IMR-90 (cell line): ENCODE measurements at places on chromosomes 2 and 18. TPM values are rescaled to one million over a fixed set of nuclear protein-coding genes. Genes with fewer than 3 reads are reported as not detected.

DNA sequence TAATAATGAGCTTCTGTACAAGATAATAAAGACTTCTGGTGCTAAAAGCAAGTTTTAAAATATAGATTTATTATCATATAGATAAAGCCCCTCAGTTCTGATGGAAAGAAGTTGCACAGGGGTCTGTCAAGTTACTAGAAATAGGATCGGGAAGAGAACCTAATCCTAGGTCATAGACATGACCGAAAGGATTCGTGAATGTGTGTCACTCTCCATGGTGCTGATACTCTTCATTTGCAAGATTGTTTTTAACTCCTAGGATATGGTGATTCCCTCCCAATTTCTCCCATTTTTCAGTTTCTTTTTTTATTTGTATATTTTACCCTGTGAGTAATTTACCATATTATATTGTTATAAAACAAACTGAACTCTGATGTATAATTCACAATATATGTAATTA is 58.9 kb upstream of the CTNNA2 start:
- DNase-seq: no peak

GRCh38 chr2:227503433-227504406 is 31.8 kb downstream of the AGFG1 start:
- peak; percentile 57 for DNase-seq

- peak; percentile 85 for DNase-seq
These were observed 208.2 kb upstream of the ARL4C start for GRCh38 chr2:234705108-234705507.

The C2orf15 gene
- polyA plus RNA-seq: not detected in 2 replicates

The ALLC gene
- not detected in 2 replicates for polyA plus RNA-seq

- no peak for DNase-seq
These were observed 6.1 kb upstream of the OTOF start for GRCh38 chr2:26483957-26484565.

The IL1F10 gene
- not detected in 2 replicates for polyA plus RNA-seq

The NOP58 gene
- 37.6 and 54.0 TPM in 2 replicates for polyA plus RNA-seq

DNA sequence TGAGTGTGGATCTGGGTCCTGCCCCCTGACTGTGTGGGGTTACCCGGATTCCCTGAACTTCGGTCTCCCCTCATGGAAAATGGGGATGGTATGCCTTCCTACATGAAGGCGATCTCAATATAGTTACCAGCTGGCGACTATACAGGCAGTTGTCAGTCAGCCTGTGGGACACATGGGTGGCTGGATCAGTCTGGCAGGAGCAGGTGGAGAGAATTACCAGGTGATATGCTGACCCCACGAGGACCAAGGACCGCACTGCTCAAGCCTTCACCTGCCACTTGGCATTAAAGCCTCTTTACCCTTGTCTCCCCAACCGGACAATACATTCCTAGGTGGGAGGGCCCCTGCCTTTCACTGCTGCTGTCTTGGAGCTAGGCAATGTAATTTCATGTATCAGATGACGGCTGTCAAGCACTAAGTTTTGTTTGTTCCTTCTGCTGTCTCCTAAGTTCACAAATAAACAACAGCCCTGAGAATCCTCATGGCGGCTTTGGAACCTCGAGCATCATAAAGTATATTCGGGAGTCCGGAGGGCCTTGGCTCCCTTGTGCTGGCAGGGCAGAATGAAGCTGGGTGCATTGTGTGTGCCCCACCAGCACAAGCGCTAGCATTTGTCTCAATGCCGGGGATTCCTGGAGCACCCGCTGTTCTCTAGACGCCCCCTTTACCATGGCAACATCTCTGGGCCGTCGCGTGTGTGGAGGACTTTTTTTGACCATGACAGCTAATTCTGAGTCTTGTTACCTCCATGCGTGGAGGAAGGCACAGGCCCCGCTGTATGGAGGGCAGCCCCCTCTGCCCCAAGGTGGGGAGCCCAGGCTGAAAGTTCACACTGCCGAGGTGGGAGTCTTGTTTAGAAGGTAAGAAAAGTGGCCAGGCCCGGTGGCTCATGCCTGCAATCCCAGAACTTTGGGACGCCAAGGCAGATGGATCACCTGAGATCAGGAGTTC is 48.6 kb downstream of the PDCL3 start:
- DNase-seq: no peak

GRCh38 chr18:52536039-52536438 is 196.0 kb downstream of the DCC start:
- no peak for DNase-seq

The LBX2 gene
- polyA plus RNA-seq: 0.62 and 0.66 TPM in 2 replicates

- no peak for DNase-seq
These were observed 68.7 kb upstream of the PSMD14 start for GRCh38 chr2:161239326-161240109.

DNA sequence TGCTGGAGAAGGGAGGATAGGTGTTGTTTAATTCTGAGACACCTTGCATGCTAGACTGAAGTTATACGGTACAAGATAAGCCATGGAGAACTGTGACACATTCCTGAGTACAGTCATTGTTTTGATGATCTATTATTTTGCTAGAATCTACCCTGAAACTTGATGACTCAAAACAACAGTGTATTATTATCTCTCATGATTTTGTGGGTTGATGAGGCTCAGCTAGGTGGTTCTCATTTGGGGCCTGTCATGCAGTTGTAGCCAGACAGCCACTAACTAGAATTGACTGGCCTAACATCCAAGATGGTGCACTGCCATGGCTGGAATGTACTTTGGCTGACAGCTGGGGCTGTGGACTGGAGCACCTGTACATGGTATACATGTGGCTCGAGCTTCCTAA is 5.4 kb upstream of the IL1R1 start:
- no peak for DNase-seq

DNA sequence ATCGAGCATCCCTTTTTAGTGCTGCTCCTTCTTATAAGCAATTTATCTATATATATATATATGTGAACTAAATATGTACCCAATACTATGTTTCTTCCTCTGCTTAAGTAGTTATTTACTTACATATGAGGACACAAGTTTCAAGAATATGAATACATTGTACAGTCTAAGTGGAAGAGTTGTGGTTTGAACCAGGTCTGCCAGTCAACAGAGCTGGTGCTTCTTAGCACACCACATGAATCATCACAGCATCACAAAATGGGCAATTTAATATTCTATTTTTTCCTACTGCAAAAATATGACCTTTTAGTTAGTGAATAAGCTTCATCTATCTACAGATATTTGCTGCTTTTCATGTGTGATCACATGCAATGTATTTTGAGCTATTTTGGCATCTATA is 64.4 kb upstream of the SPAG16 start:
- peak; percentile 23 for DNase-seq

The ATP6V1C2 gene
- polyA plus RNA-seq: 0.04 TPM in 1 of 2 replicates, not detected in the other

- peak; percentile 55 for DNase-seq
These were observed 53.1 kb downstream of the FIGN start for GRCh38 chr2:163682695-163683094.

DNA sequence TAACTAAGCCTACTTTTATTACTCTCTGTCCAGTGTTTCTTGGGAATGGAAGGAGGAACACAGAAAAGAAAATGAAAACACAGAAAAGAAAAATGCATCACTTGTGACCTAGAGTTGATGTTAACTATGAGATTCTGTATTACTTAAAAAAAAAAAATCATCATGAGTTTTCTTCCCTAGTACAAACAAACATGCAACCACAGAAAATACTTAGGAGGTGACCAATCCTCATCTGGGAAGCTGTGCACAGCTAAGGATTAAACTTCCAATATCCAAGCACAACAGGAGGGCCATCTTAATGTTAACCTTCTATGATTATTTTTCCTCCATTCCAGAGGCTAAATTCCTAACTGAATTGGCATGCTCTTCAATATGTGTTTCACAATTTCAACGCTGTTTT is 1140.4 kb downstream of the LRP1B start:
- DNase-seq: peak; percentile 94

DNA sequence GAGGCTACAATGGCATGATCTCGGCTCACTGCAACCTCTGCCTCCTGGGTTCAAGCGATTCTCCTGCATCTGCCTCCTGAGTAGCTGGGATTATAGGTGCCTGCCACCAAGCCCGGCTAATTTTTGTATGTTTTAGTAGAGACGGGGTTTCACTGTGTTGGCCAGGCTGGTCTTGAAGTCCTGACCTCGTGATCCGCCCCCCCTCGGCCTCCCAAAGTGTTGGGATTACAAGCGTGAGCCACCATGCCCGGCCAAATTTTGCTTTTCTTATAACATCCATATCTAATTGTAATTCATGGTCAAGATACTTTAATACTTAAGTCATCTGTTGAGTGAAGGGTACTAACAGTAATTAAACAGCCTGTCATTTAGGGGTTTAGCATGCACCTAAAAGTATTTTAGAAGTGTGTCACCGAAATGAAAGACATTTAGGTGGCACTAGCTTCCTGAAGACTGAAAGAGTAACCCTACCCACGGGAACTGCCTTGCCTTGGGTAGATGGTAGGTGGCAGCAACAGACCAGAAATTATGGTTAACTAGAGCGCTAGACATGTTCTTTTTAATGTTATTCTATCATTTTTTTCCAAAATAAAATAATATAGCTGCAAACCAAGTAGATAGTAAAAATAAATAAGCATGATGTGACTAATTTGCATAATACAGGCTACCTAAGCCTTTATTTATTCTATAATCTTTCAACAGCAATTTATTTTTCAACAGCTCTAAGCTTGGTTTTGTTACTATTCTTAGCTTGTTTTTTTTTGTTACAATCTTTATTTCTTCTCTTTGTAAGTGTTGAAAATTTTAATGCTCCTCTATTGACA is 8.6 kb upstream of the ACYP2 start:
- DNase-seq: peak; percentile 66

DNA sequence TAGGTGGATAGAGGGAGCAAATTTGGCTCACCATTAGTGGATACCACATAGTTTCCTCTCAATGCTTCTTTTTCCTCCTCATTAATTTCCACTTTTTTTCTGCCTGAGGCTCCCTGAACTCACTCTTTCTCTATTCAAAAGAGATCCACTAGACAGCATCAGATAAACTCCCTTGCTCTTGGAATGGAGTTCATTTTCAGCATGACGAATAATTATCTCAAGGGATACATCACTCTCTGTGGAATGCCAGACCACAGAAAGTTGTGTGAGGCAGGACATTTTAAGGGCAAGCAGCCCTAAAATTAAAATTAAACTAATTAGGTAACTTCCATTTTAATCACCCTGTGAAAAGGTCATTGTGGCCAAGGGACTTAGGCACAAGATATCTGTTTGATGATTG is 1920.1 kb upstream of the CELF4 start:
- DNase-seq: peak; percentile 9

The RRM2 gene
- polyA plus RNA-seq: 68.5 and 112 TPM in 2 replicates

DNA sequence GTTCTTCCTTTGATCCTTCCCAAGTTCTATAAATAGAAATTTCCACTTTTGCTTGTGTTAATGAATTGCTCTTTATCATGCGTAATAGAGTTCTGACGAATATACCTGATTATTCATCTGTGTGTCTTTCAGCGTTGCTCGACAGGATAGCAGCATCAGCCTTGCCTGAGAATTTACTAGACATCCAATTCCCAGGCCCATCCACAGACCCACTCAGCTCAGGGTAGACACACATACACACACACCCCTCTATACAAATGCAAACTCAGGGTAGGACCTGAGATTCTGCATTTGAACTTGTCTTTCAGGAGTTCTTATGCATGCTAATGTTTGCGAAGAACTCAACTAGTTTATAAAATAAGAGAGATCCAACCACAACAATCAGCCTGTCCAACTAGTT is 343.4 kb upstream of the GYPC start:
- no peak for DNase-seq

The GBX2 gene
- 0.10 TPM in 1 of 2 replicates, not detected in the other for polyA plus RNA-seq

DNA sequence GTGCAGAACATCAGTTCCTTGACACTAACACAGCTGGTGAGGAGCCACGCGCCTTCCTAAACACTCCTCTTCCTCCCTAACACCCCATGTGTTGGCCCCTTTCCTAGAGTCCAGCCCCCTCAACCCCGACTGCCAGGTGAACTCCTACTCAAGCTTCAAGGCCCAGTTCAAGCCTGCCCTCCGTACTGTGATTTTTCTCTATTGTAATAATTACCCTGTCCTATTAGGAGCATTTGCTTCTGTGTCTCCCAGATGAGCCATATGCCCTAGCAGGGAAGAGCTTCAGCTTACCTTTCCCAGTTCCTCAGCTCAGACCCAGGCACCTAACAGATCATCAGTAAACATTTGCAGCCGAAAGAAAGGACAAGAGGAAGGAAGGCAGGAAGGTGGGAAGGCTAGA is 130.6 kb upstream of the SALL3 start:
- no peak for DNase-seq

DNA sequence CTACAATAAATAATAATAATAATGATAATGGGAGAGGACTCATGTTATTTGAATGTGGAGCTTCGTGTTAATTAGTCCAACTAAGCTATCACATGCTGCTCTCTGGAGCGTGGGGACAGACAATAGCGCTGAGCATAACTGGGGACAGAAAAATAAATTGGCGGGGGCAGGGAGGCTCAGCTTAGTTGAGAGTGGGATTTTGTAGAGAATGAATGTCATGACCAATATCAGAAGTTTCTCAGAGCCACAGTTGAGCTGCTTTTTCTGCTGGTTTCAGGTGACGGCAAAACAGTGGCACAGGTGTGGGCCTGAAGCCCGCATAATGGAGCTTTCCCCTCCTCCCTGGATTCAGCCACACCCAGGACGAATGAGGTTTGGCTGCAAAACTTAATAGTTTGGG is 111.1 kb upstream of the CAB39 start:
- DNase-seq: no peak

The SAG gene
- not detected in 2 replicates for polyA plus RNA-seq

- DNase-seq: no peak
These were observed 740.4 kb upstream of the CELF4 start for GRCh38 chr18:38305961-38306360.

DNA sequence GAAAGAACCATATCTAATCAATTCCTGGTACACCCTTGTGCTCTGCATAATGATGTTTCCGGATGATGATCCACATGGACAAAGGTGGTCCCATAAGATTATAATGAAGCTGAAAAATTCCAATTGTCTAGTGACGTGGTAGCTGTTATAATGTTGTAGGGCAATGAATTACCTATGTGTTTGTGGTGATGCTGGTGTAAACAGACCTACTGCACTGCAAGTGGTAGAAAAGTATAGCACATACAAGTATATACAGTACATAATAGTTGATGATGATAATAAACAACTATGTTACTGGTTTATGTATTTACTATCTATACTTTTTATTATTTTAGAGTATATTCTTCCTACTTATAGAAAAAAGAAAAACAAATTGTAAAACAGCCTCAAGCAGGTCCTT is 8.4 kb downstream of the DGKD start:
- no peak for DNase-seq

GRCh38 chr18:35075132-35075531 is 33.9 kb downstream of the MAPRE2 start:
- no peak for DNase-seq

The TTC31 gene
- 18.8 and 20.5 TPM in 2 replicates for polyA plus RNA-seq

DNA sequence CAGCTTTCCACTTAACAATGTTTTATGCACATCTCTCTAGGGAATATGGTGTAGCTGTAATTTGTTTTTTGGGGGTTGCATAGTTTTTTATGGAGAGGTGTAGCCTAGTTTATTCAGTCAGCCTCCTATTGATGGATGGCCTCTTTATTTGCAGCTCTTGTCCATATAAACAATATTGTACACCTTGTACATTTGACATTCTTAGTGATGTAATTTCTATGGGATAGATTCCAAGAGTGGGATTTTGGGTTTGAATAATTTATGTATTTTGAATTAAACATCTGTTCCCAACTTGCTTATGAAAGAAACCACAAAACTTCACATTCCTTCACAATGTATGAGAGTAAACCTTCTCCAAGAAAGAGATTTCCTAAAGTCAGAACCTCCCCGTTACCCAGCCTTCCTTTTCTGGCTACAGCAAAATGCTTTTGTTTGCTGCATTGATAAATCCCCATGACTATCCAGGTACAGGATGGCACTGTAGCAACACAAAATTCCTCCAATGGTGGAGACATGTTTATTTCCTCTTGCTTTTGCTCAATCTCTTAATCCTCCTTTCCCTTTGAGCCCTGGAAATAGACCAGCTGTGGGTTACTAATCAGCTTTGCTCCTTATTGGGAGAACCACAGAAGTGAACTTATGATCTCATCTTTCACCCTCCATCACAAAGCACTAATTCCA is 58.4 kb upstream of the GALR1 start:
- DNase-seq: peak; percentile 68
